ENCODE measurements at places on chromosomes 5 and 9.

GRCh38 chr5:154047324-154047723 lies 8.6 kb downstream of the MFAP3 start:
- DNase-seq = no peak

DNA sequence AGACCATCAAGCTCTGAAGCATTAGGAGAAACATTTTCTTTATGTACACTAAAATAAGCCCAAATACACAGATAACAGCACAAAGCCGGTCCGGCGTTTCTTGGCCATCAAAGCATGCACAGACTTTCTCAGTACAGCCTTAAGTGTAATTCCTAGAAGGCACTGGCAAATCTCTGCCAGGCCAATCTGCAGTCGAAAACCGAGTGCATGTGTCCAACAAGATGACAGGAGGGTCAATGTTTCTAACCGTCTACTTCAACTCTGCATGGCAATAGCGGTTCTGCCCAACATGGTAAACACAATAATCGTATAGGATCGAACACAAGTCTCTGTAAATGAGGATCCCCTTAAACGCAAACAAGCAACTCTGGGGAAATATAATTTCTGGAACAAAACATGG lies 1.1 kb downstream of the ARL15 start:
- DNase-seq = no peak

GRCh38 chr5:55286411-55286933 lies 21.0 kb downstream of the DHX29 start:
- no peak for DNase-seq

GRCh38 chr5:74651710-74652109 lies 11.2 kb upstream of the ENC1 start:
- DNase-seq = no peak

GRCh38 chr5:113735751-113736150 lies 222.3 kb downstream of the YTHDC2 start:
- no peak for DNase-seq

GRCh38 chr5:5266297-5266696 lies 126.2 kb downstream of the ADAMTS16 start:
- DNase-seq = no peak

GRCh38 chr5:43168175-43168574 lies 23.9 kb upstream of the NIM1K start:
- no peak for DNase-seq

- no peak for DNase-seq
These were observed 98.1 kb downstream of the KDM4C start for GRCh38 chr9:6855860-6856259.

GRCh38 chr5:76134646-76135045 lies 51.5 kb downstream of the SV2C start:
- DNase-seq = no peak

GRCh38 chr5:133309166-133309795 lies 257.5 kb downstream of the HSPA4 start:
- DNase-seq = no peak

GRCh38 chr9:114021578-114021977 lies 56.5 kb downstream of the AMBP start:
- DNase-seq = no peak

DNA sequence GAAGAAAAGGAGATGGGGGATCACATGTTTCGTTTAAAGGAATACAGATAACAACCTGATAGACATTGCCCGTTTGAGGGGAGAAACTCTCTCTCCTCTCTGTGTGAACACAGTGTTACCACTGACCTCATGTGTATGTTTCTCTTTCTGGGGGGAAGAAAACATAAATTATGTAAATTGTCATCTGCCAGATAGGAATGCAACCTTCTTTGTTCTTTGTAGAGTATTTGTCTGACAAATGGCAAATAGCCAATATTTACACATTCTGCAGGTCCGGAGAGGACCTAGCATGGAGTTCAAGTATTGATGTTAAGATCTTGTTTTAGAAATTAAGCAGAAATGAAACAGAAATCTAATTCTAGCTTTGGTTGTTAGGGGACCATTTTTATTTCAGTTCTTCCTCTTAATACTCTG lies 276.3 kb downstream of the SAXO1 start:
- no peak for DNase-seq

GRCh38 chr5:132661231-132662003 lies 3.4 kb downstream of the IL13 start:
- DNase-seq = no peak

Measured in CD4-positive, alpha-beta T cell treated with Interleukin-4 for 1 hour (primary cell).